ENCODE measurements at places on chromosomes 4 and X.
A peak's percentile ranks its signal among the peaks of the same experiment; 100 is the strongest.

- DNase-seq, result peak; percentile 46
Measured at GRCh38 chrX:124211312-124211942, 121.0 kb upstream of the TEX13D start.

DNA sequence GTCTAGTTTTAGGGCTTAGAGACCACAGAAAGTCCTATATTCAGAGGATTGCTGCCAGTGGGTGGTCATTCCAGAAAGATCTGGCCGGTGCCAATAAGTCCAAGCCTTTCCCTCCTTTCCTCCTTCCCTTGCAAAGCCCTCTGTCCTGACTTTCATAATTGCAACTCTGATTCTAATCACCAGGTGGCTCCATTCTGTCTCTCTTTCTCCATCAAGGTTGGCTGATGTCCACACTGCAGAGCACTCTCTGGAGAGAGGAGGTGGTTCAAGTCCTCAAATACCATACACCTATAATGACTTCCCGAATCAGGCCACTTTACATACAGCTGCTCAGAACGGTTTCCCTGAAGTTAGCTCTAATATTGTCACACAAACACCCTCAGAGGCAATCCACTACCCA lies 22.4 kb upstream of the ARMCX4 start:
- DNase-seq, result no peak

DNA sequence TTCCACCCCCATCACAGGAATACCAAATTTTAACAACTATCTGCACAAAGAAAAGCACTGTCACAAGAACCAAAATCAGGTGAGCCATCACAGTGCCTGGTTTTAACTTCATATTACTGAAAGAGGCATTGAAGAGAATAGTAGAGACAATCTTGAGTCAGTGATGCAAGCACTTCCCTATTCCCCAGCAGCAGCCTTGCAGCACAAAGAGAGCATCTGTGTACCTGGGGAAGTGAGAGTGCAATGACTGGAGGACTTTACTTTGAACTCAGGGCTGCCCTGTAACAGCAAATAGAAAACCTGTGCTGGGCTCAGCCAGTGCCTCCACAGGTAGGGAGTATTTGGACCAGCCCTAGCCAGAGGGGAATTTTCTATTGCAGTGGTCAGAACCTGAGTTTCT lies 361.8 kb downstream of the TEX13C start:
- DNase-seq, result no peak

DNA sequence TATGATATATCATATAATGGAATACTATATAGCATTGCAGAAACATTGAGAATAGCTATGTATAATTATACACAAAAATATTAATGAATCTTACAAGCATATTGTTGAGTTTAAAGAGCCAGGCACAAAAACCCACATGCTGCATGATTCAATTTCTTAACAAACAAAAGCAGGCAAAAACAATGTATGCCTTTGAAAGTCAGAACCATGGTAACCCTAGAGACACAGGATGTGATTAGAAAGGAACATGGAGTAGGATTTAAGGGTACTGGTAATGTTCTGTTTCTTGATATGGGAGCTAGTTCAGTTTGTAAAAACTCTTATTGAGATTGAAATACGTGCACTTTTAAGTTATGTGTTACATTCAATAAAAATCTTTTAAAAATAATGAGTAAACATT lies 21.5 kb downstream of the CXCL8 start:
- no peak for DNase-seq

DNA sequence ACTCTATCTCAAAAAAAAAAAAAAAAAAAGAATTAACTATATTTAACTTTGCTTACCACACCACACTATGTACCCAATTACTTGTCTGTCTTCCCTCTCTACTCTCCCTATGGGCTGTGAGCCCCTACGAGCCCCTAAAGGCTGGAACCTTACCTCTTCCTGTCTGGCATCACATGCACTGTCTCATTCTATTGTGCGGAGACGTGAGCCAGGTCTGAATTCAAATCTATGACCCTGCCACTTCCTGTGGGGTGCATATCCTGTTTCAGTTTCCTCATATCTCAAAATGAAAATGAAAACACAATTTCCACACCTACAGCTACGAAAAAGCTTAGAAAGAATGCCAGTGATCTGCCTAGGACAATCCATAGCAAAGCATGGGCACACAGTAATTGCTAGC lies 42.9 kb upstream of the HS3ST1 start:
- DNase-seq, result peak; percentile 78

- DNase-seq, result no peak
Measured at GRCh38 chrX:9515973-9516538, 51.2 kb downstream of the TBL1X start.

DNA sequence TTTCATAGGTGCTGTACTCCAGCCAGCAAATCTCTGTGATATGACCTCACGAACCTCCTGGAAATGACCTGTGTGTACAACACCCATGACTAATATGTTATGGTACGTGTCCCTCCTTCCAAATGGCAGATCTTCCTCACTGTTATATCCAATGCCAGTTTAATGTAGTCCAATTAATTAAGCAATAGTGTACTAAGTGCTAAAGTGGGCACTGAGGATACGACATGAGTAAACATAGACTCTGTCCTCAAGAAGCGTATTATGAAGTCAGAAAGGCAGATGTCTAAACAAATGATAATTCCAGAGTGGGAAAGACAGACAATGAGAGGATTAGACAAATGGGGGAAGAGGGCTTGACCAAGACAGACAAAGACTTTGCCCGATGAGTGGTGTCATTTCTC lies 33.9 kb downstream of the GPRIN3 start:
- DNase-seq, result no peak
